Aorta (tissue), 5 donors: ENCODE measurements at places on chromosomes 4 and X.

- no peak for DNase-seq
These were observed 155.6 kb downstream of the CBR4 start for GRCh38 chr4:168854350-168854921.

DNA sequence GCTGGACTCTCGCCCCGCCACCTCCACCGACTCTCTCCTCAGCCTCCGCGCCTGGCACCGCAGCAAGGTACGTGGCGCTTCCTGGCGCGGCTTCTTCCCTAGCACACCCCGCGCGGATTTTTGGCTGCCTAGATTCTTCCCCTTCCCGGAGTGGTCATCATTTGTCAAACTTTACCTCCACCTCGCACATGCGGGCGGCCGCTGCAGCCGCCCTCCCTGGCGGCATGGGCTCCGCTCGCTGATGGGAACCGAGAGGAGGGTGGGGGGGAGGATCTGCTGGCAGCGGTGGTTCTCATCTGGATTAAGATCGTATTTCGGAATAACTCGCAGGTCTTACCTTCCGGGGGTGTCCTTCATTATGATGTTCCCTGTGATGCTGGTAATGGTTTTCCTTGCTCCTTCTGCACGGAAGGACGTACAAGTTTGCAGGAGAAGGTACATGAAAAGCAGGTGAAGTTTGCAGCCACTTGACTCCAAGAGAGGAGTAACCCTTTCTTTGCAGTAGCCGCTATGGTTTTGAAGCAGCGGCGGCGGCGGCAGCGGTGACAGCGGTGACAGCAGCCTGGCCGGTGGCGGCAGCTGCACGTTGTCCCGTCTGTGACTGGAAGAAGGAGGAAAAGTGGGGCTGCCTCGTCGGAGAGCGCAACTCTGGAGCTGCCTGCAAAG, 2183.9 kb upstream of the TENM3 start:
- DNase-seq, result no peak

DNA sequence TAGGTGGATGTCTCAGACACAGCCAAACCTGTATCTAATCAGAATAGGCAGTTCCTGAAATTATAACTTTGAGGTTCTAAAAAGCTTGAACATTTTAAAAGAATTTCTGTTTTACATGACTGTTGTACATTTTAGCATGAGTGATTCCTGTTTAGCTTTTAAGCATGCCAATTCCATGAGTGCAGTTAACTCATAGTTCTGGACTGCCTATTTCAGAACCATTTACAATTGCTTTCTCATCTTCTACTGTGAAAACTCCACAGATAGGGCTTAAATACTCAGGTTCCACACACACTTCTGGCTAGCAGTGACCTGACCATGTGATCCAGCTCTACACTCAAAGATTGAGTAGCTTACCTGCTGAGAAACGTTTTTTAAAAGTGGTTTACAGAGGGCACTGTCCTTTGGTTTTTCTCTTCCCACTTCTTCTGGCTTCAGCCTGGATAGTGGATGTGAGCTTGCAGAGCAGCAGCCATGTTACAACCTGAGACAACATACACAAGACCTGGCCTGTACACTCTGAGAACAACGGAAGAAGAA, 280.8 kb downstream of the ANKRD50 start:
- no peak for DNase-seq

- peak; percentile 71 for DNase-seq
These were observed 518 bp downstream of the ARMCX1 start for GRCh38 chrX:101550751-101551379.

DNA sequence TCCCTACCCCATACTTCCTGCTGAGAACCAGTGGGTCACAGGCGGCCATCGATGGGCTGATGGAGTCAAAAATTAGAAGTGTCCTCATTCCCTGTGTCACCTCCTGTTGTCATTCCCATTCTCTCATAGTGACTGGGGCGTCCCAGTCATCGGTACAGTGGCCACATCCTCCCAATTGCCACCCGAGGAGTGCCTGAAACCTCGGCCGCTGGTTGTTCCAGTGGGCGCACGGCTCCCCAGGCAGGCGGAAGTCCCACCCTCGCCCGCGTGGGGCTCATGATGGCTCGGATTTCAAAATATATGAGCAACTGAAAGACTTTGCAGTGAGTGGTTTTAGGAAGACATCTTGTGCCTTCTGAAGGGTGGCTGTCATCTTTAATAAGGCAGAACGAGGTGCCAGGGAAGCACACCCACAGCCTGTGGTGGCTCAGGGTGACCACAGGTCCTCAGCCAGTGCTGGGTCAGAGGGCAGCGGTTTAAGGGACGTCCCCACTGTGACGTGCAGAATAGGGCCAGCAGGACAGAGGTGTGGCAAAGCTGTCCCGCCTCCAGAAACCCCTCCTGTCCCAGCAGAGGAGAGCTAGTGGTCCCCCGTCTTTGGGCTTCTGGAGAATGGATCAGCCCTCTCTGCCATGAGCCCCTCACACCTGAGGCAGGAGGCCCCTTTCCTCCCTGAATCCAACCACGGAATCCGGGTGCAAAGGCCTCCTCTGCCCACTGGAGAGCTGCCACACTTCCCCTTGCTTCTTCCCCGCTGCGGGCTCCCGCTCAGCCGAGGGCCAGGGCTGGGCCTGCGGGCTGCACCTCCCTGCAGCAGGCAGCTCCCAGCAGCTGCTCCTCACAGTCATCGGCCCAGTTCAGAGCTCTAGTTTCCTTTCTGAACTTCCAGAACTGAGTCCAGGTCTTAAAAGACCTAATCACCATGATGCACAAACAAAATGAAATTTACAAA, 90.4 kb downstream of the ABLIM2 start:
- DNase-seq, result no peak

DNA sequence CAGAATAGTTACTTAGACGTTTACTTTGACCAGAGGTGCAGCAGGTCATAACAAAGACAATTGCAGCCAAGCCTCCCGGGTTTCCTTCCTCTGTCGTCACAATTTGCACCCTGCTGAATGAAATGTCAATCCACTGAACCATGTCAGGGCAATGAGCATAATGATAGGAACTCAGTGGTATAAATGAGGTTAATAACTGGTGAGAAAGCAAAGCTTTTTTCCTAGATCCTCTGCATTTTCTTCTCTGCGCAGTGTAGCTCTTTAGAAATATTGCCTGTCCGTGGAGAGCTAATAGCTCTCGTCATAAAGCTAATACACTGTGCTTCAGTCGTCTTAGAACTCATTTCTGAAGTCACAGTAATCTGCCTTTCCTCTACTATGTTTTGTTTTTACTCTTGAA, 1960.1 kb upstream of the ADGRL3 start:
- no peak for DNase-seq

DNA sequence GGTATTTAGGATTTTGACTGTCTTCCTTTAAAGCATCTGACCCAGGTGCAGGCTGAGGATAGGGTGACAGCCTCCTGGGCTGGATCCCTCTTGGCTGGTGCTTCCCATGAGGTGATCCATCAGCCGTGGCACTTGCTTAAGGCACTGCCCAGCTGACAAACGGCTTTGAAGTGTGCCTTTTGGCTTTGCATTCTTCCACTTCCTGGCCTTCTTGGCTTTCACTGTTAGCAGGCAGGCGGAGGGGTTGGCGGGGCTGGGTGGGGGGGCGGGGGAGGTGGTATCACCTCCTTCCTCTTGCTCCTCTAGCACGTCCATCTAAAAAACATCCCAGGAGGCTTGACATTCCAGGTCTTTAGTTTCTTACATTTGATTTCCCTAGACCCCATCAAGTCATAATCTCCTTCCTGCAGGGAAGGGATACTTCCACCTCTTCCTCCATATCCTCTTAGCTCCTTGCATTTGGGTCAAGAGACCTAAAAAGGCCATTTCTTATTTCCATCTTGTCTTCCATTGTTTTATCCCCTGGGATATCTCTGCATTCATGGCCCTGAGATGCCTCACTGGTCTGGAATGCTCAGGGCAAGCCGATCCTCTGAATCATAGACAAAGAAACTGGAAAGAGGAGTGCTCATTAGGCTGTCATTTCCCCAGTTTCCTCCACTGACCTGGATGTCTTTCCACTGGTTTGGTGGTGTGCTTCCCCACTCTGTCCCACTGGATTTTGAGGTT, 11.3 kb upstream of the APLN start:
- peak; percentile 60 for DNase-seq

DNA sequence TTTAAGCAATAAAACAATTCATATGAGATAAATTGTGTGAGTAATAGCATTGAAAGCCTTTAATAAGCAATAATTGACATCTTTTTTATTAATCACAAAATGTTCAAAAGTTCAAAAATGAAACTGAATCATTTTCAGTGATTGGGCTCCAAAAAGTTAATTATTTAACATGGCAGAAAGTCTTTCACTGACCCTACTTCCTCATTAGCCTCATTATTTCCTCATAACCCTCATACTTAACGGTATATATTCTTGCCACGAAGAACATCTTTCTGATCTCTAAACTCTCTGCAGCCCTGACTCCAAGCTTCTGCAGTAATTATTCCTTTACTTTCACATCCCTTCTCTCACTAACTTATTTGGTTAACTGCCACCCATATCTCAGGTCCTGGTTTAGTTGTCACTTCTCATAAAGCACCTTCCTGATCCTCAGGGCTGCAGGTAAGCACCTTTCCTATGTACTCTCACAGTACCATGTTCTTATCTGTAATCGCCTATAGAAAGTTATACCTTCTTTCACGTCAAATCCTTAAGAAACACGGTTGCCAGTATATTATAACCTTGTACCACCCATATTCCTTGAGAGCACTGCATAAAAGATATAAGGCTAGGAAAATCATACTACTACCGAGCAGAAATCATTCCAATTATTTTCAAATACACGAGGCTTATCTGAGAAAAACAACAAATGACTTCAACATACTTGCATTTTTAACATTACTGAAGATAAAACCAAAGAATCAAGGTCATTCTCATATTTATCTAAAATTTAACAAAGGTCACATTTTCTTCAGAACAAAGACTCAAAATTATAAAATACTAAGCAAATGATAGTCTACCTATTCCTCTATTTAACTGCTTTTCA, 72.2 kb downstream of the PPP3CA start:
- no peak for DNase-seq

GRCh38 chrX:7889680-7890079, 37.5 kb downstream of the PNPLA4 start:
- no peak for DNase-seq

GRCh38 chr4:2870082-2870481, 26.4 kb downstream of the ADD1 start:
- DNase-seq, result no peak

DNA sequence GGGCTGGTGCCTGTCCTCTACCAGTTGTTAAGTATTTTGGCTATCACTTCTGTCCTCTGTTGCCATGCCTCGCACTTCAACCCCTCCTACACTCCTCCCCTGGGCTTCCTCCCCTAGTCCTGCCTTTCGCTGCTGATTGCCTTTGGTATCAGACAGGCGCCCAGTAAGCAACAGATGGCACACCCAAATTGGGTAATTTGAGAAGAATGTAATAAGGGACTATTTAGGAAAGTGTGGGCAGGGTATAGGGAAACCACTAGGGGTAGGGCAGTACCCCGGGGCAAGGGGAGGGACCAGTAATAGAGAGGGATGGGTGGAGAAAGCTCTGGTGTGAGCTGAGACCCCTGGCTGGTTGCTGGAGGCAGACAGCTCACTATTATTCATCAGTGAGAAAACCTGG, 172.7 kb upstream of the USP9X start:
- DNase-seq, result no peak

DNA sequence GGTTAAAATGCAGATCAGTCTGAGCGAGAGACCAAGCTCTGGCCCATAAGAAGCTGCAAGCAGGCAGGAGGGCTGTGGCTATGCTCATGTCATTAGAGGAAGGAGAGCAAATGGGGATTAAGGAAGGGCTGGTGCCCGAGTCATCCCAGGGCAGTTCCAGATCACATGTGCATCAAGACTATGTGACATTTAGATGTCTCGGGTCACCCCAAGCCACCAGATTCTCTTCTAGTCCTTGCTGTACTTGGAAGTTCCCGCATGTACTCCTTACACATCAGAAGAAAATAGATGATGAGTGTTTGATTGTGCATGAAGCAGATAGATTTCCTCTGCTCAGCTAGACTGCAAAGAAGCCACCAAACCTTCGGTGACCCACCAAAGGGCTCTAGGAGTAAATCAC, 42.1 kb upstream of the KLHL34 start:
- DNase-seq, result no peak

DNA sequence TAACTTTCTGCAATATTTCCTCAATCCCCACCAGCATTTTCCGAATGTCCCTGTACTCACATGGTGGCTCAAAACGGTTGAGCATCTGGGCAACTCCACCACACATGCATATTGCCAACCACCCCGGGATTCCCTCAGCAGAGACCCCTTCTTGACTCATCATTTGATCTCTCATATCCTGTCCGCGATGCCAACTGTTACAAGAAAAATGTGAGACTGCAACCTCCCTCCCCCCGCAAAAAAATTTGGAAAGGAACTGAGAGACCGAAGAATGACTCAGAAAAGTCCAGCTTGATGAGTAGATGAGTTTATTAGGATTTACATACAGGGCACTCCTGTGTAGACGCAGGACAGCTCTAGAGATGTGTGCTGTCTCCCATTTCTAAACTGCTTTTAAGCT, 561.4 kb downstream of the ZIC3 start:
- DNase-seq, result no peak
